Effector CD8-positive, alpha-beta T cell (primary cell): ENCODE measurements at places on chromosomes 13 and 19.

GRCh38 chr13:109496216-109496615 lies 290.2 kb downstream of the IRS2 start:
- no peak for DNase-seq

DNA sequence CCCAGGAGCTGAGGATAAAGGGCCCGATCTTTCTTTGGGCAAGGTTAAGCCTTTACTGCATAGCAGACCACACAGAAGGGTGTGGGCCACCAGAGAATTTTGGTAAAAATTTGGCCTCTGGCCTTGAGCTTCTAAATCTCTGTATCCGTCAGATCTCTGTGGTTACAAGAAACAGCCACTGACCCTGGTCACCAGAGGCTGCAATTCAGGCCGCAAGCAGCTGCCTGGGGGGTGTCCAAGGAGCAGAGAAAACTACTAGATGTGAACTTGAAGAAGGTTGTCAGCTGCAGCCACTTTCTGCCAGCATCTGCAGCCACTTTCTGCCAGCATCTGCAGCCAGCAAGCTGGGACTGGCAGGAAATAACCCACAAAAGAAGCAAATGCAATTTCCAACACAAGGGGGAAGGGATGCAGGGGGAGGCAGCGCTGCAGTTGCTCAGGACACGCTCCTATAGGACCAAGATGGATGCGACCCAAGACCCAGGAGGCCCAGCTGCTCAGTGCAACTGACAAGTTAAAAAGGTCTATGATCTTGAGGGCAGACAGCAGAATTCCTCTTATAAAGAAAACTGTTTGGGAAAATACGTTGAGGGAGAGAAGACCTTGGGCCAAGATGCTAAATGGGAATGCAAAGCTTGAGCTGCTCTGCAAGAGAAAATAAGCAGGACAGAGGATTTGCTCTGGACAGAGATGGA lies 8.4 kb upstream of the CEACAM19 start:
- no peak for DNase-seq

DNA sequence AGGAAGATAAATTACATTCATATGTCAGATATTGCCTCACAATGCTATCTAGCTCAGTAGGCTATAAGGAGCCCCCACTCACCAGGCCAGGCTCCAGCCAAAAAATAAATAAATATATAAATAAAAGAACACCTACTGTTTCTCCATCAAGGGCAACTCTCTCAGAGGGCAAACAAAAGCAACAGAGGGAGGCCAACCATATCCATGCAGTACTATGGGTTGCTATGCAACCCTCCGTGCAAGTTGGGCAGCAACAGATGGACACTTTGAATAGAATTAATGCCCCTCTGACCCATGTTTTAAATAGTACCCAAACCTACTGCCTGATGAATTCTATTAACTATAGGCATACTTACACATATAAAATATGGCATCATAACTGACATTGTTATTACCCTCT lies 279.8 kb upstream of the EDNRB start:
- no peak for DNase-seq

- DNase-seq, result no peak
These were observed 38.5 kb upstream of the ATP11A start for GRCh38 chr13:112651311-112651710.

- DNase-seq, result no peak
These were observed 22.4 kb downstream of the MAU2 start for GRCh38 chr19:19343016-19343362.

DNA sequence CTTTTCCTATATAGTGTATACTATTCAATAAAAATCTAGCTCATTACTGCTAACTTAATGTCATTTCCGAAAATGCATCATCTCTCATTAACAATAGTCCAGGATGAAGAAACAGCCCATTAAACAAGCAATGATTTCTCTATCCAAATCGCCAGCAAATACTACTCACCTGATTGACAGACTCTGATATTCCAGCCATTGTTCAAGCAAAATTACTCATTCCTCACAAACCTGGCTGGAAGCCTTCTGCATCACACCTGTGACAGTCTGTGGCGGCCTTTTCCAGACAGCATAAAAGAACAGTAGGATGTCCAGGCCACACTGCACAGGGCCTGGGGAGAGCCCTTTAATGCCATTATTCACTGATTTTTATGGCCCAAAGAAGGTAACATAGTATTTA lies 115.9 kb downstream of the ABCC4 start:
- DNase-seq, result no peak

DNA sequence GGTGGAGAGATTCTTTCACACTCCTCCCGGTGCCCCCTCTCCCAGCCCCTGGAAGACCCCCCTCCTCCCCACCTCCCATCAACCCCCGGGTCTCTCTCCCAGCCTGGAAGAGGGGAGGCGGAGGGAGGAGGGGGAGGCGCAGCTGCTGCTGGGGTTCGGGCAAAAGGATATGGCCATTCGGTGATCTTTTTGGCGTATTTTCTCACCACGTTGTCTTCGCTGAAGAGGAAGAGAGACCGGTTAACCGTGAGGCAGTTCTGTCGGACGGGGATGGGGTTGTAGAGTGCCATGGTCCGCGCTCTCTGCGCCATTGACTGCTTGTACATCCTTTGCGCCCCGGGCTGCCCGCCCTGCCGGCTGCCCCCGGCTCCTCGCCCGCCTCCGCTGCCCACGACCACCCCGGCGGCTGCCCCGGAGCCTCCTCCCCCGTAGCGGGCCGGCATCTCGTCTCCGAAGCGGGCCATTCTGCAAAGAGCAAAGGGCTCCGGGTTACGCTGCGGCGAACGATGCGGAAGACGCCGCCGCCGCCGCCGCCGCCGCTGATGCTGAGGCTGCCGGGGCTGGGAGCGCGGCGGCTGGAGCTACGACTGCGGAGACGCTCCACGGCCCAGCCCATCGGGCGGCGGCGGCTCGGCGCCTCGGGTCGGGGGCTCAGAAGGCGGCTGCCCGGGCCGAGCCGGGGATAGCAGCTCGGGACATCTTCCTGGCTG lies 363 bp downstream of the CACNA1A start:
- DNase-seq, result no peak

GRCh38 chr13:101835920-101836319 lies 383.4 kb downstream of the ITGBL1 start:
- DNase-seq, result no peak

- DNase-seq, result peak; percentile 13
These were observed 1.8 kb downstream of the GADD45B start for GRCh38 chr19:2477732-2478191.

GRCh38 chr13:37645181-37645740 lies 46.7 kb upstream of the POSTN start:
- DNase-seq, result no peak

- no peak for DNase-seq
These were observed 53.7 kb downstream of the RAB20 start for GRCh38 chr13:110507678-110508381.

DNA sequence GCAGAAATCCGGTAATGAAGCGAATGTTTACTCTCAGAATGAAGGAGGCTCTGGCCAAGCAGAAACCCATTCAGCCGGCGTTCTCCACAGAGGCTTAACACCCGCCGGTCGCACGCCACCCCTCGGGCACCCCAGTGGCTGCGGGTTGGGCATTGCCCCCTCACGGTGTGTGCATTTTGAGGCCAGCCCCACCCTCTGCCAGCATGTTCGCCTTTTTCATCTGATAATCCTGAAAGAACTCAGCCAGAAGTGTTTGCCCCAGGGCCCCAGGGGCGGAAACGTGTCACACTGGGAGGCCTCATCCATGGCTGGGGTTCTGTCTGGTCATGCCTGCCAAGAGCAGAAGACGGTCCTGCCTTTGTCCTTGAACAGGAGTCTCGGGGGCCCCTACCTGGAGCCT lies 34.2 kb downstream of the COMP start:
- DNase-seq, result no peak

DNA sequence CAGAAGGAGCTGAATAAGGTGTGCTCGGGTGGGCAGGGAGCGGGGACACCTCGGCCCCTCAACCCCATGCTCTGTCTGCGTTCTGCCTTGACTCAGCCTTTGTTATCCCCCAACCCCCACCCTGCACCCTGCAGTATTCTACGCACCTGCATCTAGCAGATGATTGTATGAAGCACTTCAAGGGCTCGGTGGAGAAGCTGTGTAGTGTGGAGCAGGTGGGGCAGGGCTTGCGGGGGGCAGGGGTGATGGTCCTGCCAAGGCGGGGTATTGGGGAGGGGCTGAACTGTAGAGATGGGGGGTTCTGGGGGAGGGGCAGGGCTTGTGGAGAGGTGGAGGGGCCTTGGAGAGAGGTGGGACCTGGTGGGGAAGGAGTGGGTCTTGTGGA lies 6.1 kb downstream of the STXBP2 start:
- DNase-seq, result no peak

- no peak for DNase-seq
These were observed 92.0 kb upstream of the SPATA13 start for GRCh38 chr13:24068472-24068871.

GRCh38 chr19:41218615-41219507 lies at the start of gene AXL:
AXL (plus strand) TSS chr19:41219223; CDS start chr19:41219393, 170 bp downstream.
- DNase-seq, result no peak

GRCh38 chr13:23654111-23655110 lies 84.2 kb downstream of the TNFRSF19 start:
- no peak for DNase-seq

DNA sequence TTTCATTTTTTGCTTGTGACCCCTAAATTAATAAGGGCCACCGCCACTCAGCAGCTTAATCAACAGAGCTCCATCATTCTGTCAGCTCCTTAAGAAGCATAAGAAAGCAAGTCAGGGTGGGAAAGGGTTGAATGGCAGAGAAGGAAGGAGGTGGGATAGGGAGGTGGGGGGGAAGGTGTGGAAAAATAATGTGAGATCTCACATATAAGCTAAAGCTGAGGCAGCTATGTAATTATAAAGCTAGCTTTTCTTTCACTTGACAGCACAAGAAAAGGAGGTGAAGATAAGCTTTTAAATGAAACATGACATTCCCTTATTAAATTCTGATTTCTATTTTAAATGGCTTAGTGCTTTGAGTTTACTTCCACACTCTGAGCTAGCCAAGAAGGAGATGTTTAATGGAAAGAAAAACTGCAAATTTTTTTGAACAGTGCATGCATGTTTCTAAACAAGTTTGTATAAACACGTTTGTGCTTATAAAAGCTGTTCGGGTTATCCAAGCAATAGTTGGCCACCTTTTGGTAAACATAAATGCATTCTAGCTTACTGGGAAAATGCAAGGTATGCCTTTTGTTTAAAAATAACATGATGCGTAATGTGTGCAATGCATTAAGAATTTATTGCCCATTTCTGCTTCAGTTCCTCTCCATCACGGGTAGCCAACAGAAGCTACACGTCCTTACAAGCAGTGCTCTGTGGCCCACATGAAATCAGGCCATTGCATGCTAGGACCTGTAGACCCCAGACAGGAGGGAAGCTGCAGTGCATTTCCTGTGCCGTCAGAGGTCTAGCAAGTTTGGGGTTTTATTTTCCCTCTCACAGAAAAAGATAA lies 96.2 kb downstream of the LHFPL6 start:
- DNase-seq, result no peak

- DNase-seq, result no peak
These were observed 3.1 kb downstream of the ZNF69 start for GRCh38 chr19:11890634-11891033.

GRCh38 chr19:47618771-47619170 lies 9.8 kb downstream of the BICRA start:
- no peak for DNase-seq

DNA sequence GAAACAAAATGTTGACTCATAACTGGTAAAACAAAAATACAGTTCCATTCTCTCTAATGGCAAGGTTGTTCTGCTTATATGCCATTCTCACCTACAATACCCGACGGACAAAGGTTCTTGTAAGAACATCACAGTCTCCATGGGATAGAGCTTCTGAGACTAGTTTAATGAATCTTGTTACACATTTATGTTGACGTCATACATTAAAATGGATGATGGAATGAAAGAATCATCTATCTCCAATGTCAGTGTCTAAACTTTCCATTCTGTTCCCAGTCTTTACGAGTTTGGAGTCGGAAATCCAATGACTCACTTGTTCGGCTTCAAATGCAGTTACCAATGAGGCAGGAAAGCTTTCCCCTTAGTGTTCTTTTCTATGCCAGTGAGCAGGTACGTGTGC lies 17.7 kb downstream of the ZNF160 start:
- DNase-seq, result no peak

DNA sequence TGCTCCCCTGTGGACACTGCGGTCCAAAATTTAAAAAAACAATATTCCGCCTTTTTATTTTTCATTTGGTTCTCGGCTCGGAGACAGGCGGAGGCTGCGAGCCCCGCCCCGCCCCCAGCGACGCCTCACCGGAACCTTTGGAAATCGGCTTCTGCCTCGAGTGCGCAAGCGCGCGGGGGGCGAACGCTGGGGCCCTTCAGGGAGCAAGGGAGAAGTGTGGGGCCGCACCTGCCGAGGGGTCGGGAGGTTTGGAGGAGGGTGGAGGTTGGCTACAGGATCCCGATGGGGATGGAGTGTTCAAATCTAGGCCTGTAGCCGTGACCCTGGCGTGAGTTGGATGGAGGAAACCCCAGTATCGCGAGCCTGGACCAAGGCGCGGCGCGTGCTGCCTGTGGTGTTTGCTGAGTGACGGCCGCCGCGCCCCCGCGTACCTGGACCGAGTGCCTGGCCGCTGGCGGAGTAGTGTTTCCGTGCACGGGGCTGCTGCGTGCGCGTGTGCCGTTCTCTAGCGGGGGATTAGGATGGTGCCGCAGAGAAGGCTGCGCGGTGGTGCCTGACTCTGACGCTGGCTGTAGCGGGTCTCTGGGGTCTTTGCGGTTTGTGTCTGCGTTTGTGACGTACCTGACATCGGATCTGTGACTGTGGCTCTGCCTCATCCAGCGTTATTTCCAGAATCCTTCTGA lies 565 bp upstream of the ZFP30 start:
- peak; percentile 77 for DNase-seq

DNA sequence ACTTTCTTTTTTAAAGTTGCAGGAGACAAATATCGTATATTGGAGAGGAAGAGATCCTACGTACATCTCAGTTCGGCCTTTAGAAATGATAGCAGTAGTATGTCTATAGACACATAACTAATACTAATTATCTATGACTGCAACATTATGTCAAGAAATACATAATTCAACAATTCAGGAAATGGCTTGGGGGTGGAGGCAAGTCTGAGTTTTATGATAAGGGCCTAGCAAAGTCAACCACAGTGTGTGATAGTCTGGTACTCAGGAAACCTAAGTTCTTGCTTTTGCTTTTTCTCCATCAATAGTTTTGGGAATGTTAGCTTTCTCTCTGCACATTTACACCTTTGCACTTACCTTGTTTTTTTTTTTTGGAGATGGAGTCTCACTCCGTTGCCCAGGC lies 27.5 kb upstream of the OBI1 start:
- no peak for DNase-seq

- DNase-seq, result no peak
These were observed 15.8 kb downstream of the TECR start for GRCh38 chr19:14544977-14545715.

- DNase-seq, result no peak
These were observed 1.5 kb downstream of the GPC6 start for GRCh38 chr13:93227878-93228642.

GRCh38 chr19:41414461-41414860 lies 12.7 kb downstream of the B3GNT8 start:
- DNase-seq, result no peak

DNA sequence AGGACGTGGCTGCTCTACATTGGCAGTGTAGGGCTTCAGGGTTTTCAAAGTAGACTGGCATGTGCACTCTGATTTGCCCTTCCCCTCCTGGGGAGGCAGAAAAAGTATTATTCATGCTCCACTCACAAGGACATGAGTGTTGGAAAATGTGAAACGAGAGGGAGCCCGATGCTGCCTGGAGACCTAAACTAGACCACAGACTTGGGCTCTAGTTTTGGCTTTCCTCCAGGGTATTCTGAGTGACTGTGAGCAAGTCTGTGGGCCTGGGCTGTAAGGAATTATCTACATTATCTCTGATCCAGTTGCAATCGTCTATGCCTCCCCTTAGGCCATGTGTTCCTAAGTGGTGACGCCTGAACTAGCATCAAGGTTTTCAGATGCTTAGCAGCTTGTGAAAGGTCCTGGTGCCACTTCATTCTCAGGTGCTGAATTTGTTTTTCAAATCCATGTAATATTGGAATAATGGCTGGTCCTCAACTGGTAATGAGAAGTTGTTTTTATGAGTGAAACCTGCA lies 55.0 kb downstream of the MRPL57 start:
- no peak for DNase-seq
